ENCODE measurements at places on chromosomes 3 and 15.

GRCh38 chr15:91938136-91938535 is 84.6 kb downstream of the SLCO3A1 start:
- DNase-seq: no peak

DNA sequence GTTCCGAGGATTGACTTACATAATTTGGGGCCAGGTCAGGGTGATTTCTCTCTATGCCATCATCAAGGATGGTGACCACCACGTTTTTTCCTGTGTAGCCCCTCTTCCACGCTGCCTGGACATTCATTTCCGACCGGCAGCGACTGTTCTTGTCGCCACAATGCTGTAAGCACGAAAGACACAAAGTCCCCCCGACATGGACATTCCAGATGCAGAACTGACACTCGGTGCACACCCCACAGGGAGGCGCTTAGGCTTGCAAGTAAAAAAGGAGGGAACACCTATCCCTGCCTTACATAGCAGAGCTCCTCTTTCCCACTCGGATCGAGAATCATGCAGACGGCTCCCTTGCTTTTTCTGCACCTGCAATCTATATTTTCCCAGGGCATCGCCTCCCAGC is 58.2 kb downstream of the PCSK6 start:
- no peak for DNase-seq

- no peak for DNase-seq
These were observed 15.8 kb upstream of the P4HTM start for GRCh38 chr3:48974076-48974864.

DNA sequence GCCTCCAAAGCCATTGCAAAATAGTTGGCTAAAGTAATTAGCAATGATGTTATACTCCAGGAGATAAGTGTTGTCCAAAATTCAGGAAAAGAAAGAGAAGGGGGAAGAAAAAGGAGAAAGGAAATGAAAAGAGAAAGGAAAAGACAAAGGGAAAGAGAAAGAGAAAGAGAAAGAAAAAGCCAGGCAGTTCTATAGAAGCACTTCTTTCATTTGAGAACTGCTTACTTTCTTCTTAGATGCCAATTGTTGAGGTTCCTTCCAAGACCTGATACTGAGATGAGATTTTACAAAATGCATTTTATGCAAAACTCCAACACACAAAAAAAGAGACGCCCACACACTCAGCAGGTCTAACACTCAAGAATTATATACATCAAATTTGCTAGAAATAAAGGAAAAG is 298.4 kb downstream of the KCNH8 start:
- no peak for DNase-seq

DNA sequence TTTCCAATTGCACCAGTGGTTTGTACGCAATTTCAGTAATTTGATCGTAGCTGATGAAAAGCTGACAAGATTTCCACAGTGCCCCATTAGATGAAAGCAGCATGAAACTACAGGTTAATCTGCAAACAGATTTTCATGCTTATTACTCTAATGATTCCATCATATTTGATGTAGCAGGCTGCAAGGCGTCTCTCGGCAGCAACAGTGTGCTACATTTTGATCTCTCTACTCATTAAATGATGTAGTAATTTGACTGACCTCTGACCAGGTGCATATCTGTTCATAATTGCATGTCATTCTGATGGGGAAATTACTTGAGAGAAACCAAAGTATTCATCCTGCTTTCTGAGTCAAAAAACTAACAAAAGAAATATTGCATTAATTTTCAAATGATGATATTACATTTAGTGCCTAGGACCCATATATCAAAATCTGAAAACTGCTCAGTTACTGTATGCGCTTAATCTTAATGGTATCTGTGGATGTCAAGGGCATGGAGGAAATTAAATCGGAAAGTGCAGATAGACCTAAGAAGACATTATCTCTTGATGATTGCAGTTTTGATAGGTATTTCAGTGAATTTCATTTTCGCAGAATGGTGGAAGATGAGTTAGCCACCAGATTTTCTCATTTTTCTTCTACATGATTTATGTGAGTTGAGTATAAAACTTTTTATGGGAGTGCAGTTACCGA is 198.5 kb downstream of the RSRC1 start:
- DNase-seq: no peak

DNA sequence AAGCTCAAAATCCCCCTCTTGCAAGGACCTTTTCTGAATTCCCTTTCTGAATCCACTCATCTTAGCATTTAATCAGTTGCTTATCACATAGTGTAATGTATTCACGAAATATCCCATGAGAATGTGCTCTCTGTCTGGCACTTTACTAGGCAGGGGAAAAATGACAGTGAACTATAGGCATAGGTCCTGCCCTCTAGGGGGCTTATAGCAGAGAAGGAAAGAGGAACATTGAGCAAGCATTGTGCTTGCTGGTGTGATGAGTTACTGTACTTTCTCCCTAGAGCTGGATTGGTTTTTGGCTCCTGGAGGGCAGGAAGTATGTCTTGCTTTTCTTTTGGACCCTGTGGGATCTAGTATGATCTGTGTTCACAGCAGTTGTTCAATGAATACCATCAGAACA is 26.5 kb downstream of the DUOX2 start:
- DNase-seq: no peak

DNA sequence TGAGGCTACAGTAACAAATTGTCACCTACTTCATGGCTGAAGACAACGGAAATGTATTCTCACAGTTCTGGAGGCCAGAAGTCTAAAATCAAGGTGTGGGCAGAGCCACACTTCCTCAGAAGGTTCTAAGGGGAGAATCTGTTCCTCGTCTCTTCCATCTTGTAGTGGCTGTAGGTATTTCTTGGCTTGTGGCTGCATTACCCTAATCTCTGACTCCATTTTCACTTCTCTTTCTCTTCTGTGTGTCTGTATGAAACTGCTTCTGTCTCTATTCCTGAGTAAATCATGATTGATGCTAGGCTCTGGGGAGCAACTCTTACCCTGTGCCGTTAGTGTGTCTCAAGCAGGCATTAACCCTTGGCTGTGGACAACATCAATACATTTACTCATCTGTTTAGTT is 164.7 kb downstream of the SQOR start:
- no peak for DNase-seq

DNA sequence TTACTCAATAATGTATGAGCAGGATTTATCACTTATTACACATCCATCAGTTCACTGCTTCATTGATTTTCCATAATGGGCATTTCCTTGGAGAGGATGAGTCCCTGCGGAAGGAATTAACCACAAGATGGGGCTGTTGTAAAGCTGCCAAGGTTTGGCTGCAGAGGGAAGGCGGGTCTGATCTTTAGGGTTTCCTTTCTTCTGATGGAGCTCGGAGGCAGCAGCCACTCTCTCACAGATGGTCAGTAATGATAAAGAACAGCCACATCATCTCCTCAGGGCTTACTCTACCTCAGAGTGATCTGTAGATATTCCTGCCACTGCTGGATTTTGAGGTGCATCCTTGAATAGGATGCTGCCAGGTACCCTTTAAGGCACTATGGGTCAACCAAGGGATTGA is 115.2 kb downstream of the USP13 start:
- DNase-seq: no peak

DNA sequence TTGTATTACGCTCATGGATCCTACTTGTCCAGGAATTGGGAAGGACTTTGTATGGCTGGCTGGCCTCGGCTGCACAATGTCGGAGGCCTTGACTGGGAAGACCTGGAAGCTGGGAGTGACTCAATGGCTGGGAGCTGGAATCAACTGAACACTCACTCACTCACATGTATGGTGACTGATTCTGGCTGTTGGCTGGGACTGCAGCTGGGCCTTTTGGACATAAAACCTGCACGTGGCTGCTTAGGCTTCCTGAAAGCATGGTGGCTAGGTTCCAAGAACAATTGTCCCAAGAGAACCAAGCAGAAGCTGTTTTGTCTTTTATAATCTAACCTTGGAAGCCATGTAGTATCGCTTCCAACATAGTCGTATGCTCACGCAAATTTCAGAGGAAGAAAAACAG is 38.0 kb upstream of the CMTM8 start:
- no peak for DNase-seq

GRCh38 chr3:39284457-39284881 is 4.6 kb upstream of the CX3CR1 start:
- DNase-seq: no peak

- DNase-seq: no peak
These were observed 49.0 kb upstream of the MRPL3 start for GRCh38 chr3:131551761-131552160.

GRCh38 chr15:69725957-69726356 is 273.3 kb downstream of the RPLP1 start:
- DNase-seq: no peak

DNA sequence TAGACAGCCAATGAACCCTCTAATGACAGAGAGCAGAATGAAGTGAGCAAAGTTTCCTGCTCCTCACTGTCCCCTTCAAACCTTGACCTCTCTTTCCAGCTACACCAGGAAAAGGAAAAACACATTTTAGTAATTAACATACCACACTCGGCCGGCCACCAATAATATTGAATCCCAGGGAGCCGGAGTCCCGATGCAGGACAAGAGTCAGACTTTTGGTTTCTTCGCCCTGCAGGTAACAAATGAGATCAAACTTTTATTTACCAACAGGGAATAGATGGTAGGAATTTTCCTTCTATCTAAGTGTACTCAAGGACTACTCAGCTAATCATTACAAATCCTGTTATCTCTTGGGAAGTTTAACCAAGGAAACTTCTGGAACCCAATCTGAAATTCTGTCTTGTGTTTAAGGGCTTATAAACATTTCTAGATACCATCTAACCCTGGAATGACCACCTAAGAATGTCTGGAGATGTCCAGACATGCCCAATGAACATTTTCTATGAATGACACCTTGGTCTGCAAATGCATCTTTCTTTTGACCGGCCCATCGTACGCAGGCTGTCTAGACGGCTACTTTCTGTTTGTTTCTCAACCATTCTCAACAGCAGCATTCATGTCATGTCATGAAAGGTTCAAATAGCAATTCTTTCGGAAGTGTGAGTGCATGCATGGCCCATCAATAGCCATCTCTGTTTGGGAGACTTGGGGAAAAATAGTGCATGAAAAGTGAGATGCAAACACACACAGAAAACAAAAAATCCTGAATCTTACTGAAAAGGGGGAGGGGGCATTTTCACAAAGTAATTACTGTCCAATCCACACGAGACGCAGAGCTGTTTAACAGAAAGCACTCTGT is 16.1 kb downstream of the PDZRN3 start:
- DNase-seq: no peak

DNA sequence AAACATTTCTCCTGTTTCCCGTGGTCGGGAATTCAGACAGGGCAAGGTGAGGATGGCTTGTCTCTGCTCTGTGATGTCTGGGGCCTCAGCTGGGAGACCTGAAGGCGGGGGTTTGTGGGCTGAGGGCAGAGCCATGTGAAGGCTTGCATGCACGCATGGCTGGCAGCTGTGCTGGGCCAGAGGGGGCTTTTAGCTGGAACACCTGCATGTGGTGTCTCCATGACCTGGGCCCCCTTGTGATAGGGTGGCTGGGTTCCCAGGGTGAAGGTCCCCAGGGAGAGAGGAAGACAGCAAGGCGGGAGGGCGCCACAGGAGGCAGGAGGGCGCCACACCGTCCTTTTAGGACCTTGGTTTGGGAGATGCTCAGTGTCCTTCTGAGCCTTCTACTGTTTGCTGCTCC is 101.6 kb upstream of the PRR23E start:
- no peak for DNase-seq

GRCh38 chr15:51346136-51346535 is 4.7 kb downstream of the GLDN start:
- no peak for DNase-seq

DNA sequence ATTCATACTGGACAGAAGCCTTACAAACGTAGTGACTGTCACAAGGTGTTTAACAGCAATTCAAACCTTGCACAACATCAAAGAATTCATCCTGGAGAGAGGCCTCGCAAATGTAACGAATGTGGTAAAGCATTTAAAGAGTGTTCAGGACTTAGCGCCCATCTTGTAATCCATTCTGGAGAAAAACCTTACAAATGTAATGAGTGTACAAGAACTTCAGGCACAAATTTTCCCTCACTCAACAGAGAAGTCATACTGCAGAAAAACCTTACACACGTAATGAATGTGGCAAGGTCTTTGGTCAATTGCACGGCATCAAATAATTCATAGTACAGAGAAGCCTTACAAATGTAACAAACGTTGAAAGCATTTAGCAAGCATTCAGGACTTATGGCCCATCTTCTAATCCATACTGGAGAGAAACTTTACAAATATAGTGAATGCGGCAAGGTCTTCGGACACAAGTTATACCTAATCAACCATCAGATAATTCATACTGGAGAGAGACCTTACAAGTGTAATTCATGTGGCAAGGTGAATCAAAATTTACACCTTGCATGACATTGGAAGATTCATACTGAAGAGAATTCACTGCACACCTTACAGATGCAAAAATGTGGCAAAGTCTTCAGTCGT is 27.5 kb downstream of the SPCS1 start:
- no peak for DNase-seq

- DNase-seq: no peak
These were observed 59.9 kb upstream of the DGKG start for GRCh38 chr3:186421946-186422345.

DNA sequence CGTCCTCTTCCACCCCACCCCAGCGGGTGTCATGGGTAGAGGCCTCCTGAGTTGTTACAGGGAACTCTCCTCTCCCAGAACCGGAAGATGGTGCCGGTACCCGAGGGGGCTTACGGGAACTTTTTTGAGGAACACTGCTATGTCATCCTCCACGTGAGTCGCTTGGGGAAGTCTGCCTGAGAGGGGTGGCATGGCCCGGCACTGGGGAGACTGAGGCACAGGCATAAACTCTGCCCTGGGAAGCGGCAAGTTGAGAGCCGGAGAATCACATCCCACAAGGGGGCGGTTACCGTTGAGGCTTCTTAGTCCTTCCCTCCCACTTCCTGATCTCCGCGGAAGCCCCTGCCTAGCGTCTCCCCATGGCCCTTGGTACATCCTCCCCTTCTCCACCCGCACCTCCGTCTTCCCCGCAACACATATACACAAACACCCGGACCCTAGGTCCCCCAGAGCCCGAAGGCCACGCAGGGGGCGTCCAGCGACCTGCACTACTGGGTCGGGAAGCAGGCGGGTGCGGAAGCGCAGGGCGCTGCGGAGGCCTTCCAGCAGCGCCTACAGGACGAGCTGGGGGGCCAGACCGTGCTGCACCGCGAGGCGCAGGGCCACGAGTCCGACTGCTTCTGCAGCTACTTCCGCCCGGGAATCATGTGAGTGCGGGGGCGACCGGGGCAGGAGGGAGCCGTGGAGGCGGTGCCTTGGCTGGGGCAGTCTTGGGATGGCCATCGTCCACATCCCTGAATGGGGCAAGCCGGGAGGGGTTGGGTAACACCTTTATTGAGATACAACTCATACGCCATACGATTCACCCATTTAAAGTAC is 3.4 kb downstream of the VILL start:
- DNase-seq: peak; percentile 88

DNA sequence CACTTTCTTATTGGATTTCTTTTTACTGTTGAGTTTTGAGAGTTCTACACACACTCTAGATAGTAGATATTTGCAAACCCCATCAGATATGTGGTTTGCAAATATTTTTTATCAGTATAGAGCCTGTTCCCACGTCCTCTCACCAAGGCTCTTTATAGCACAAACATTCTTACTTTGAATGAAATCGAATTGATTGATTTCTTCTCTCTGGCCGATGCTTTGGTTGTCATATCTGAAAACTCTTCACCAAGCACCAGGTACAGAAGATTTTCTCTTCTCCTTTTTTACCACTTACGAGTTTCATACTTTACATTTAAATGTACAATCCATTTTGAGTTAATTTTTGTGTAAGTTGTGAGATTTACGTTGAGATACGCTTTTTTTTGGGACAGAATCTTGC is 163.4 kb downstream of the PTPRG start:
- DNase-seq: no peak
